ENCODE measurements at places on chromosomes 11 and 22. TPM values are rescaled to one million over a fixed set of nuclear protein-coding genes. Genes with fewer than 3 reads are reported as not detected.

DNA sequence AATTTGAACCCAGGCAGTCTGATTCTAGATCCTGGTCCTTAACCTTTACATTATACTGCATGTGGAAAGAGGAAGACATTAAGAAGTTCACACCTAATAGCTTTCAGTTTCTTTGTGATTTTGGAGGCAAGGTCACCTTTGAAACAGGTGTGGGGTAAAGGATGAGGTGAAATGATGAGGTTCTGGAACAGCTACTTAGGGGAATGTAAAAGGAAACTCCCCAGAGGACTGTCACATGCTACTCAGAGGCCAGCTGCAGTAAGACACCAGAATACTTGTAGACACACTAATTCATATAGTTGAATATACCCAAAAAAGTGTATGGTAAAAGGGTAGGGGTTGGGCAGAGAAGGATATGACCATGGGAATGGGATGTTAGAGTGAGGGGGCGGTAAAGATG lies 5.4 kb downstream of the APIP start:
- no peak for DNase-seq

CCDC89 gene
- 0.30 TPM for total RNA-seq

- DNase-seq = no peak
Measured at GRCh38 chr11:16293204-16293681, 63.1 kb downstream of the SOX6 start.

TPH1 gene
- total RNA-seq = not detected

- peak; percentile 88 for DNase-seq
Measured at GRCh38 chr22:27668828-27669797, 132.4 kb downstream of the MN1 start.

DNA sequence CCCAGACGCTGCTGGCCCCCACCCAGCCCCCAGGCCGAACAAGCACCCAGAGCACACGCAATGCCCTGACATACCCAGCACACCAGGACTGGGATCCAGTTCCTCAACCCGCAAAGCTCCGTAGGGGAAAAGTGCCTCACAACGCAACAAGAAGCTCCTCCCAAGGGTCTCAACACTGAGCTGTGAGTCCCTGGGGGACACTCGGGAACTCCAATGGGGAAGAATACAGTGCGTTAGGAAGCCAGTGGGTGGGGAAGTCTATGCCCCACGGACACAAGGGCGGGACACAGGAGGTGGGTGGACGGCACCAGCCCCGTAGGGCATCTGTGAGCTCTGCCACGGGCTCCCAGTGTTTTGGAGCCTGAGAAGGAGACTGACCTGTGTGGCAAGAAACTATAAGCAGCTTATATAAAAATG lies 1.6 kb downstream of the DEAF1 start:
- DNase-seq = no peak

POTEH gene
- not detected for total RNA-seq

SYNGR1 gene
- total RNA-seq = 41.3 TPM

DNA sequence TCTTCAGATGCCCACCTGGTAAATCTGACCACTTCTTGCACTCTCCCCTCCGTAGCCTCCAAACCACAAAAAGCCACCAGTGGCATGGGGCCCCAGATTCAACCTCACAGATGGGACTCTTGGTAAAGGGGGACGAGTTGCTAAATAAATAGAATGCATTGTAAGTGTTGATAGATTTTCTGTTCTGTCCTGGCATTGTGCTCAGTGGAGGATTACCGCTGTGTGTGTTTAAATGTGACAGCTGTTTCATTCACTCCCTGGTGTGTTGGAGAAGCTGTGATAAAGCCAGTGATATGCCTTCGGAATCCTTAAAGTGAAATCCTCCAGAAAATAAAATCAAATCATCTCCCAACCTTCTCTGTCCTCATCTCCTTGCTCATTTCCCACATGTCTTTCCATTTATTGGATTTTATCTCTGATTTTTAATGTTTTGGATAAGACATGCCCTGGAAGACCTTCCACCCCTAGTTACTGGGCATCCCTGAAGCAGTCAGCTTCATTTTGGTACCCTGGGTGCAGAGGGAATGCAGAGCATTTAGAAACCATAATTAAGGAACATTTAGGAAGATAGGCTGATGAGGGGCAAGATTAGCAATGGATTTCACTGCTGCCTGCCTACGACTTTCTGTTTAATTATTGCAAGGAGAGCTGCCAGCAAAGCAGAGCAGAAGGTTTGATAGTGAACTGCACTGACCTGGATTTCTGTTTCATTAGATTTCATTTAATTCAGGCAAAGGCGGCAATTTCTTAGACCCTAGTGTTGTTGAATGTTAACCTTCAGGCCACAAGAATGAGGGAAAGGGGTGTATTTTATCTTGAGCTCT lies 460.9 kb upstream of the KIRREL3 start:
- DNase-seq = no peak

GRCh38 chr22:17267661-17268330 lies 48.6 kb upstream of the ADA2 start:
- no peak for DNase-seq

GRCh38 chr11:126930091-126930841 lies 70.3 kb downstream of the KIRREL3 start:
- DNase-seq = no peak

DNA sequence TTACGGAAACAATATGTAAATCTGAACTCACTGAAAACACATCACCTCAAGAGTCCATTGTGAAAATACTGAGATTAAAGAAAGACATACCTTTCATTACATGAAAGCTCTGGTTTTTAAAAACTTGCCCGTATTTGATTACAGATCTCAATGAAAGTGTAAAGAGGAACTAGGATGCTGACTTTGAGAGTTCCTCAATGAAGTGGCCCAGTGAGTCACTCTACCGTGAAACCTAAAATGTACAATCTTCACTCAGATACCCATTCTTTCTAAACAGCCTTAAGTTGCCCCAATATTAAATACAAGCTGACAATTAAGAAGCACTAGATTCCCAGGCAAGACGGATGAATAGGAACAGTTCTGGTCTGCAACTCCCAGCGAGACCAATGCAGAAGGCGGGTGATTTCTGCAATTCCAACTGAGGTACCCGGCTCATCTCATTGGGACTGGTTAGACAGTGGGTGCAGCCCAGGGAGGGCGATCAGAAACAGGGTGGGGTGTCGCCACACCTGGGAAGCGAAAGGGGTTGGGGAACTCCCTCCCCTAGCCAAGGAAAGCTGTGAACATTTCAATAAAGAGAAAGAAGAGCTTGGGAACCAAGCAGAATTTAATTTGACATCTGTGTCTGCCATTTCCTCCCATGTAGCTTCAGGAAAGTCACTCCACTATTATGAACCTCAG lies 33.8 kb upstream of the OR9G4 start:
- DNase-seq = no peak

- DNase-seq = no peak
Measured at GRCh38 chr11:62645671-62645945, 805 bp downstream of the GANAB start.

DNA sequence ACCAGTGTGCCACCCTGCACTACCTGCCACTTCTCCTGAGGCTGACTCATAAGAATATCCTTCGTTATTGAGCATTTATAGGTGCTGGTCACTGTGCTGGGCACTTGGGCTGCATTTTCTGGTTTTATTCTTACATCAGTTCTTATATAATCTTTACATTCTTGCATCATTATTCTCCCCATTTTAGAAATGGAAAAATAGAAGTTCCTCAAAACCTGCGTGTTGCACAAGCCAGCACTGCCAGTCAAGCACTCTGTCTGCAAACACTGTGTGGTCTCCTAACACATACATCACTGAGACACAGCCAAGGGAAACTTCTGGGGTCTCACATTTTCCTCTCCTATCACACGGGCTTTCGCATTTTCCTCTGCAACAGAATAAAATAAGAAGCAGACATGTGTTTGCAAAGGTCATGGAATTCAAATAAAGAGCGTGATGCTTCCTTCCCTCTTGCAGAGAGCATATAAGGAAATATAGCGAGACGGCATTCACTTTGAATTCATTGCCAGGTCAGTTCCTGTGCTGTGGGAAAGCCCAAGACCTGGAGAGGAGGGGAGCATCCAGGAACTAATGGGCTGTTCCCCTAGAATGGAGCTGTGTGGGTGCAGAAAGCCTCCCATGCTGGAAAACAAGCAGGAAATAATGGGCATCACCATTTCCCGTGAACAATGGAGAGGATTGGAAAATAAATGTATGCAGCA lies 73.9 kb upstream of the SEZ6L start:
- no peak for DNase-seq

ARRB1 gene
- 26.5 TPM for total RNA-seq

DNA sequence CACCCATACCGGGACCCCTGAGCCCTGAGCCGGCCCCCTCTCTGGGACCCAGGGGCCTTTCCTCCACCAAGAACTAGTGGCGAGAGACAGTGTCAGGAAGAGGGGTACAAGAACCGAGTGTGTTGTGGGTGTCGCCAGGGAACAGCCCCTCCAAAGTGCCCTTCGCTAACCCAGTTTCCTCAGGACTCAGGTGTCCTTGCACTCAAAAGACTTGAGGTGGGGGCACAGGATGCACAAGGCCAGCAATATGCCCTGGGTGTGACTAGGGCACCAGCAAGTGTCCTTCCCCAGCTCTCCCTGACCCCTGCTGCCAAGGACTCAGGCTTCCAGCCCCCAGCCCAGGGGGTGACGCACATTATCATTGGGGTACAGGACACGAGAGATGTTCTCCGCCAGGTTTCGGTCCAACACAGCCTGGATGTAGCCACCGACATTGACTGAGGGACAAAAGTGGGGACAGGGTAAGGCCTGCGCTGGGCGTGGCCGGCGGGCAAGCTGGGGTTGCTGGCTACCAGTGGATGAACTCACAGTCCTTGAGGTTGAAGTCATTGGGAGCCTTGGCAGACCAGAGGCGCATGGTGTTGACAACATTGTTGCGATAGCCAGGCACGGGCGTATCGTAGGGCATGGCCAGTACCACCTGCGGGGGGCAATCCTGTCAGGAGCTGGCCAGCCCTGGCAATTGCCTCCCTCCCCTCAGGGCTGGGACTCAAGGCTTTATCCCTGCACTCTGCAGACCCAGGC lies 4.7 kb downstream of the PYGM start:
- no peak for DNase-seq

DNA sequence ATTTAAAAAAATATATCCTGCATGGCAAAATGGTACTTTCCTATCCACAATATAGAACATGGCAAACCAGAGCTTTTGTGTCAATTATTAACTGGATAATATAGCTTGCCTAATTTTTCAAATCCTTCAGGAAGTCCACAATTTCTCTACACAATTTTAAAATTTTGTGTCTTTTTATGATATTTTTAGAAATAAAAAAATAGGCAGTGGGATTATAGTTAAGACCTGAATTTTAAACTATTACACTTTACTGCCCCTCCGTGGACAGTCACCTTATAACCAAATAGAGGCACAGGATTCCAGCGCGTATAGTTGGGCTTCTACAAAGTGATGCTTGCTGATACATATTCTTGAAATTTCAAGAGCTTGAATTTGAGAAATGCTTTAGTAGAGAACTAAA lies 2.1 kb upstream of the DMC1 start:
- no peak for DNase-seq

DNA sequence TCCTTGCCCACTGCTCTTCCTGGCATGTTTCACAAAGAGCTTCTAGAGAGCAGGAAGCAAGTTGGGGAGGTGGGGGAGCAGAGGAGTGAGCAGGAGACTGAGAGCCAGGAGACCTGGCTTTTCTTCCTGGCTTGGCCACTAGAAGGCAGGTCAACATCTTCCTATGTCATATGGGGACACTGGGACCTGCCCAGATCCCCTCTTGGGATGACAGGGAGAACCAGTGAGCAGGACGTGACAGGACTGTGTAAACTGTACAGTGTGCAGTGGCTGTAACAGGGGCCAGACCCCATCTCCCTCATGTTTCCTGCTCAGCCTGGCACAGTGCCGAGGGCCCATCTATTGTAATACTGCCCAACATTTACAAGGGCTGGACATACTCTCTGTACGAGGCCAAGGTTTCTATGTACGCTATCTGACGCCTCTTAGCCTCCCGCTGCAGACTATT lies 29.4 kb downstream of the GDPD5 start:
- DNase-seq = no peak

MPZL2 gene
- 11.8 TPM for total RNA-seq

OR5P2 gene
- total RNA-seq = not detected

- DNase-seq = no peak
Measured at GRCh38 chr11:61067782-61068446, 34.4 kb upstream of the CD5 start.

PIK3IP1 gene
- 15.3 TPM for total RNA-seq

HEPN1 gene
- not detected for total RNA-seq
